ENCODE measurements at places on chromosomes 4 and X.
A peak's percentile ranks its signal among the peaks of the same experiment; 100 is the strongest.

GRCh38 chrX:153474718-153475117 is 4.3 kb upstream of the HAUS7 start:
- DNase-seq = no peak

DNA sequence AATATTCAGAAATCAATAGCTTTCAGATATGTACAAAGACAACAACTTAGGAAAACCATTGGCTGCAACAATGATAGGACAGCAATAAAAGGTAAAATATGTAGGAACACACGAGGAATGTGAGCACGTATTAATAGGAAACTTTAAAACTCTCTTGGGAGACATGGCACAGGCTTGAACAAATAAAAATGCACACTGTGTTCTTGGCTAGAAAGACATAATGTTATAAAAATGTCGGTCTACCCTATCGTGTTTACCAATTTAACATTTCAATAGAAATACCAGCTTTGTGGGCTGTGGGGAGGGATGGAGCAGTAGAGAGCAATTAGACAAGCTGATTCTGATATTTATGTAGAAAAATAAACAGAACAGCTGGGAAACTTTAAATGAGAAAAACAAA is 69.0 kb upstream of the FAM9B start:
- no peak for DNase-seq

- no peak for DNase-seq
Measured at GRCh38 chrX:69196666-69197065, 31.4 kb upstream of the PJA1 start.

GRCh38 chr4:118206627-118207026 is 146.2 kb downstream of the PRSS12 start:
- DNase-seq = peak; percentile 10

DNA sequence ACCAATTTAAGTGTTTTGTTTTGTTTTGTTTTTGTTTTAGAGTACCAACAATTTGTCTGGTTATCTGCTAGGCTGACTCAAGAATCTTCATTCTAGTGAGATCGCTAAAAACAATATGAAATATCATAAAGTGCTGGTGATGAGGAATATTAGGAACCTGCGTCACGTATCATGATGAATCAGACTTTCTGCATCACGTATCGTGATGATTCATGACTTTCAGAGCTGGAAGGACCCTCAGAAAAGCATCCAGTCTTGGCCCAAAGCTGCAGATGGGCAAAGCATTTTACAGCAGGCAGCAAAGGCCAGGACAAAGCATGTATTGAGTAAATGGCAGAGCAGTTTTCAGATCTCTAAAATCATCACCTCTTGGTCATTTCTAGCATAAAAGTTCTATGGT is 278.0 kb upstream of the BOD1L1 start:
- no peak for DNase-seq

DNA sequence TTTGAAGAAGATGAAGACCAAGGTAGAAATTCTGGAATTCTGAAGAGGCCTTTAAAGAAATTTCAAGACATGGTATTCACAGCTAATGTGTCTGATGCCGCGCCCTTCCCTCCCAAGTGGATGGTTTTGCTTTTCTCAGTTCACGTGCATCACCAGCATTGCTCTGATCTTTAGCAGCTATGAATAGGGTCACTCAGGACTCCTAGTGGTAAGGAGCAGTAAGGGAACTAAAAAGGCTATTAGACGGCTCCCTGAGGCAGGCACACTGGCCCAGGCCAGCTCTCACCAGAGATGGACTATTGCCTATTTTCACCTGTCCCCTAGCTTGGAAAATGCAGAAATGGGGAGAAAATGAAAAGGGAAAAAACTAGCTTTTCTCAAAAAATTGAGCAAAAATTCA is 447.5 kb upstream of the RASGEF1B start:
- DNase-seq = no peak

- no peak for DNase-seq
Measured at GRCh38 chr4:168388890-168389289, 70.3 kb upstream of the DDX60 start.

GRCh38 chrX:124194901-124195300 is 137.6 kb upstream of the TEX13D start:
- DNase-seq = no peak

- no peak for DNase-seq
Measured at GRCh38 chr4:3657902-3658529, 108.2 kb upstream of the ADRA2C start.

DNA sequence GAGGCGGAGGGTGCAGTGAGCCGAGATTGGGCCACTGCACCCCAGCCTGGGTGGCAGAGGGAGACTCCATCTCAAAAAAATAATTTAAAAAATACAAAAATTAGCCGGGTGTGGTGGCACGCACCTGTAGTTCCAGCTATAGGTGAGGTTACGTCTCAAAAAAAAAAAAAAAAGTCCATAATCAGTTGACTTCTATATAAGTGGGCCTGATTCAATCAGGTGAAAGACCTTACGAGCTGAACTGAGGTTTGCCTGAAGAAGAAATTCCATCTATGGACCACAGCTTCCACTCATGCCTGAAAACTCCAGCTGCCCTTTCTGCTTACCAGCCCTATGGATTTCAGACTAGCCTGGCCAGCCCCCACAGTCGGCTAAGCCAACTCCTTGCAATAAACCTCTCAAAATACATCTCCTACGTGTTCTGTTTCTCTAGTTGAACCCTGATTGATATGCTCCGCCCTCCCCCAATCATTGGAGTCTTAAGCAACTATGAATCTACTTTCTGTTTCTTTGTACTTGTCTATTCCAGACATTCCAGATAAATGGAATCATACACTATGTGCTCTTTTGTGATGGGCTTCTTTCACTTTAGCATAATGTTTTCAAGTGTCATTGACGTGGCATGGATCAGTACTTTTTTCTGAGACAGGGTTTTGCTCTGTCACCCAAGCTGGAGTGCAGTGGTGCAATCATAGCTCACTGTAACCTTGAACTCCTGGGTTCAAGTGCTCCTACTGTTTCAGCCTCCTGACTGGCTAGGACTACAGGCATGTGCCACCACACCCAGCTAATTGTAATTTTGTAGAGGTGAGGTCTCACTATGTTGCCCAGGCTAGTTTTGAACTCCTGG is 36.6 kb downstream of the SAT1 start:
- no peak for DNase-seq

DNA sequence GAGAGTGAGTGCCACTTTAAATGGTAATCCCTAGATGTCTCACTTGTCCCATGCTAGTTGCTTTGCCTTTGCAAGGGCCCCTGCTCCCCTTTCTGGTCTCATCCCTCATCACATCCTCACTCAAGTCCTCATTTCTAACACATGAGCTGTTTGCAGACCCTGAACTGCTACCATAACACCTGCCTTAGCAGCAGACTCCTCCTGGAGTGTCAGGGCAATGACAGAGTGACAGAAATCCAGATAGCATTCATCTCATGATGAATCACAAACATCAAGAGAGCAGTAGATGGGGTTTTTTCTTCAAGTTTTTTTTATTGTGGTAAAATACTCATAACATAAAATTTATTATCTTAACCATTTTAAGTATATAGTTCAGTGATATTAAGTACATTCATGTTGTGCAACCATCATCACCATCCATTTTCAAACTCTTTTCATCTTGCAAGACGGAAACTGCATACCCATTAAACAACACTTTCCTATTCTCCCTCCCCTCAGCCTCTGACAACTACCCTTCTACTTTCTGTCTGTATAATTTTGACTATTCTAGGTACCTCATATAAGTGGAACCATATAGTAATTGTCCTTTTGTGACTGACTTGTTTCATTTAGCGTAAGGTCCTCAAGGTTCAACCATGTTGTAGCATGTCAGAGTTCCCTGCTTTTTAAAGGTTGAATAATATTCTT is 133.2 kb upstream of the RPS6KA3 start:
- no peak for DNase-seq
